ENCODE measurements at places on chromosomes 3 and 15.
A peak's percentile ranks its signal among the peaks of the same experiment; 100 is the strongest.

DNA sequence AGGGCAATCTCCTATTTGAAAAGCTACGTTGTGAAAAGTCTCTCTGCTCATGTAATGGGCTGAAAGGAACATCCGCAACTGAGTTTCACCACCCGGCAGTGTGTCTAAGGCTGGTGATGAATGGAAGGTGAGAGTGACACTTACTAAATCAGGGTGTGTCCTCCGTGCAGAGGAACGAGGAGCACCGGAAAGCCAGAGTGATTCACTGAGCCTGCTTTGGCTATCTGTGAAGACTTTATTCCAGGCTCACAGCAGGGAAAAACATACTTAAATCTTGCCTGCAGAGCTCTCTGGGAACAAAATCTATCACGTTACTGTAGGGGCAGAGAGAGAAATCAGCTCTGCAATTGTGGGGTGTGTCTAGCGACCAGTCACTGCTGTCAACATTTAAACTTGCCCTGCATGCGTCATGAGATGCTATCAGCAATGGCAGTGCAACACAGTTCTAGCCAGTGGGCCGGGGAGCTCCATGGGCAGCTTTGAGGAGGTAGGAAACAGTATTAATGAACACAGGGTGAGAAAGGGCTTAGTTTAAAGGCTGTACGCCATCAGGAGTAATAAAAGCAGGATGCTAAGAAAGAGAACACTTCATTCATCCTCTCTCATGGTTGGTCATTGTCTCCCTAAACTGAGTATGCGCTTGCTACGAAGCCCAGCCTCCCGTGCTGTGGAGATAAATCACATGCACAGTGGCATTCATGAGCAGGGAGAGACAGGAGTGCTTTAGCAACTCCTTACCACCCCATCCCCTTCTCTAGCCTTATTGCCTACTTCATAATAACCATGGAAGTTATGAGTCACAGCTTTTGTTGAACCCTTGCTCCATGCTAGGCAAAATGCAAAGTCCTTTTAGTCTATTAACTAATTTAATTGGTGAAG lies 542.7 kb upstream of the ADAMTS9 start:
- DNase-seq = no peak

- no peak for DNase-seq
These were observed 371.5 kb upstream of the GOLIM4 start for GRCh38 chr3:168467115-168467714.

DNA sequence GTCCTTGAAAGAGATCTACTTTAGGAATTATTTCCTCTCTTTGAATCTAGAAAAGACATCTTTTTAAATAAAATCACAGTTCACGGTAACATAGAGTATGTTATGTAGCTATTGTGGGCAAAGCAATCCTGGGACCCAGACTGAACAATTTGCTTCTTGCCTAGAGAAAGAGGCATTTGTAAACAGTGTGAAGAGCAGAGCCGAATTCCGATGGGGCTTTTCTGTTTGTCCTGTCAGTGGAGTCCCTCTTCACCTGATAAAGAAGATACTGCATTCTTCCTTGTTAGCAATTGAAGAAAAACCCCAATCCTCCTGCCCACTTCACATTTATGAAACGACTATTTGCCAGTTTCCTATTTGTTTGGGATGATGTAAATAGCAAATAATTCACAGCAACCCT lies 462.9 kb downstream of the WDR72 start:
- DNase-seq = no peak

- no peak for DNase-seq
These were observed 59.6 kb downstream of the DNAH12 start for GRCh38 chr3:57484563-57484962.

DNA sequence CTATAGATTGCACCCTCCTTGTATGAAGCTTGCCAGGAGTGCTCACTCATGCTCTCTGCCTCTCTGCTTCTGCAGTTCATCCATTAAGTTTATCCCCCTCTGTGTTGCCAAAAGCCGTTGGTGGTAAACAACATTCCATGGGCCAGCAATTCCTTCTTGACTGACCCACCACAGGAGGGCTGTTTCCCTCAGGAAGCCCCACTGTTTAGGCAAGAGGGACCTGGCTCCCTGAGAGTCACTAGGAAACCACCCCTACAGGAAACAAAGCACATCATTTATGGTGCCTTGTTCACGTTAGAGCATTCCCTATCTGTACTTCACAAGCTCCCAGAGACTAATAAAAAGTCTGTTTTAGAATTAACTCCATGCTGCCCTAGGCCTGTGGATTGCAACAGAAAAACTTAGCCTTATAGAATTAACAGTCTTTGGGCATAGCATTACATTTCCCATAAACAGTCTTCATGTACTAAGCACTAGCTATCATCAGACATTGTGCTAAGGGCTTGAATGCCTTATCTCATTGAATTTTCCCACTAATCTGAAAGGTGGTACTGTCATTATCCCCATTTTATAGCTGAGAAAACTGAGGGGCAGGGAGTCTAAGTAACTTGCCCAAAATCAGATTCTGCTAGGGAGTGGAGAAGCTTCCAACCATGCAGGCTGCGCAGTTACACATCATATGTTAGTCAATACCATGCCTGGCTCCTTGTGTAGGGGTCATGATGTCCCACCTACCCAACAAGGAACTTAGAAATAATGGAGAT lies 149.9 kb downstream of the SHQ1 start:
- DNase-seq = no peak

DNA sequence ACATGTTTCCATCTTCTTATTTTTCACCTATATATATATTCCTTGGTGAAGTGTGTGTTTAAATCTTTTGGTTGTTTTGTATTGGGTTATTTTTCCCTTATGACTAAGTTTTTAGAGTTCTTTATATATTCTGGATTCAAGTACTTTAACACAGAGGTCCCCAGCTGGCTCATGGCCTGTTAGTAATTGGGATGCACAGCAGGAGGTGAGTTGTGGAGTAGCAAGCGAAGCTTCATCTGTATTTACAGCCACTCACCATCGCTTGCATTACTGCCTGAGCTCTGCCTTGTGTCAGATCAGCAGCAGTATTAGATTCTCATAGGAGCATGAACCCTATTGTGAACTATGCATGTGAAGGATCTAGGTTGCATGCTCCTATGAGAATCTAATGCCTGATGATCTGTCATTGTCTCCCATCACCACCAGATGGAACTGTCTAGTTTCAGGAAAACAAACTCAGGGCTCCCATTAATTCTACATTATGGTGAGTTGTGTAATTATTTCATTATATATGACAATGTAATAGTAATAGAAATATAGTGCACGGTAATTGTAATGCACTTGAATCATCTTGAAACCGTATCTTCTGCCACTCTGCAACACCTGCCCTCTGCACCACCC lies 151.6 kb downstream of the RSRC1 start:
- no peak for DNase-seq

- peak; percentile 65 for DNase-seq
These were observed 93.2 kb downstream of the TP63 start for GRCh38 chr3:189724356-189724755.

- DNase-seq = peak; percentile 79
These were observed 324.3 kb downstream of the CHST2 start for GRCh38 chr3:143443851-143444331.

- DNase-seq = no peak
These were observed 91.3 kb downstream of the AAGAB start for GRCh38 chr15:67163180-67163579.

DNA sequence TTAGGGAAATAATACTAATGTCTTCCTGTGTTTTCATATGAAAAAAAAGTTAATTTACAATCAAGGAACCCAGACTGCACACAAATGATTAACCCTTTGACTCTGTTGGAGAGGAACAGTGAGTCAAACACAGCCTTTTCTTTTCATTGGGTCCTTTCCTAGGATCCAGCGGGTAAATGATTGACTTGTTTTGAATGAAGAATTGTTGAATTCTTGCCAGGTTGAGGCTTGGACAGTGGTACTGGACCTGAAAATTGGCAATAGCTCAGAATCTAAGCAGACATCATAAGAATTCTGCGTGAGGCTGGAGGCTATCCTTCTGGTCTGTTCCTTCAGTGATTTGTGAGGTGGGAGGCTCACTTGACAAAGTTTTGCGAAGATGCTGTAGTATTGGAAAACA lies 143.0 kb downstream of the RYR3 start:
- DNase-seq = no peak

- DNase-seq = no peak
These were observed 329.1 kb upstream of the SOX2 start for GRCh38 chr3:181382656-181383055.

DNA sequence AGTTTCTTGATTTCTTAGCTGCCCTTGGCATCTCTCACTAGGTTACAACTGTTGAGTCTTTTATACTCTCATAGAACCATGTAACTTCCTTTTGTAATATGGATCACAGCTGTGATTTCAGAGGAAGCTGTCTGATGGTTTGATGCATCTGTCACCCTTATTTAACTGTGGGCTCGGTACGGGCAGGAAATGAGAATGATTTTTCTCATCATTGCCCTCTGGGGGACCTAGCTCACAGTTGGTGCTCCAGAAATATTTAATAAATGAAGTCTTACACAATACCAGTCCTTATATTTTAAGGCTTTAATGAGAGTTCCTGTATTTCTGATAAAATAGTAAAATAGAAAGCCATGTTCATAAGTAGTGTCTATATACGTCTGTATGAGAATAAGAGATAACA lies 151.2 kb downstream of the EBLN2 start:
- DNase-seq = no peak

DNA sequence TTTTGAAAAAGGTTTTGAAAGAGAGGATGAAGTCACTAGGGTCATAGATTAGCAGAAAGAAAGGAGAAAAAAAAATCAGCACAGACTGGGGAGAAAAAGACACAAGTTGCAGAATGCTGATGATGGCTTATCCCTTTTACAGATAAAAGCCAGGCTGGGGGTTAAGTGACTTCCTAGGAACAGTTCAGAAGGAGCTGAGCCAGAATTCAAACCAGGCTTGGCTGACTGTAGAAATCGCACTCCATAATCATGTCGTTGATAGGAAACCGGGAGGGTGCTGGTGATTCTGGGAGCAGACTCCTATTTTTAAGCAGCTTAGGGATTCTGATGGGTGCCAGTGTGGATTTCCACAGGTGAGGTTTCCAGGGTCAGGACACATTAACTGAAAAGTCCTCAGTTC lies 159.5 kb upstream of the BHLHE40 start:
- no peak for DNase-seq

DNA sequence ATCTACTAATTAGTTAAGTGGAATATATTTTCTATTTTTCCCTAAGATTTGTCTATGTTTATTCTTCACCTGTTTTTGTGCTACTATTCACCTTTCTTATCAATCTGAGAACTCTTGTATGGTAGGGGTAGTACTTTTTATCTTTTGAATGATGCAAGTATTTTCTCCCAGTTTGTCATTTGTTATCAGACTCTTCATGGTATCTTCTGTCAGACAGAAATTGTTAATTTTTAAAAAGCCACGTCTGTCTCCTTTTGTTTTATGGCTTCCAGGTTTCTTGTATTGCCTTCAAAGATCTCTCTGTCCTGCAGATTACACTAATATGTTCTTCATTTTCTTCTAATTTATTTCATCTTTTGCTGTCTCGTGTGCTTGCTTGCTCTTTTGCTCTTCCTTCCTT lies 184.3 kb downstream of the PCCB start:
- DNase-seq = no peak

DNA sequence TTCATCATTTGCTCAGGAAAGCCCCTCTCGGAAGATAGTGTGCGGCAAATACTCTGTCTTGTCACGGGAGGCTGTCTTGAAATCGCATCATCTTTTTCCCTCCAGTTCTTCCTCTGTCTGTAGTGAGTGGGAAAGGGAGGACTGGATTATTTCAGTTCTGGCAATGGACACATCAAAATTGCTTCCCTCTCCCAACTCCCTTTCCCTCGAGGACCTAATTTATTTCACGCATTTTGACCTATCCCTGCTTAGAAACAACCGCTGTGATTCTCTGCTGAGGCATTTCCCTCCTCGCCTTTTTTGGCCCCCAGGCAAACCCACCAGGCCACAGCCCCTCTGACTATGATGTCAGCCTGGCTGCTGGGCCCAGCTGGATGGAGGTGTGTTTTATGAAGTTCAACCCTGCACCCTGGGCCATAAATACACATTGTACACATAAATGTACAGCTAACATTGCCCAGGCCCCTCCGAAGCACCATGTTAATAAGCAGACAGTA lies 138.7 kb upstream of the LRTM1 start:
- no peak for DNase-seq

DNA sequence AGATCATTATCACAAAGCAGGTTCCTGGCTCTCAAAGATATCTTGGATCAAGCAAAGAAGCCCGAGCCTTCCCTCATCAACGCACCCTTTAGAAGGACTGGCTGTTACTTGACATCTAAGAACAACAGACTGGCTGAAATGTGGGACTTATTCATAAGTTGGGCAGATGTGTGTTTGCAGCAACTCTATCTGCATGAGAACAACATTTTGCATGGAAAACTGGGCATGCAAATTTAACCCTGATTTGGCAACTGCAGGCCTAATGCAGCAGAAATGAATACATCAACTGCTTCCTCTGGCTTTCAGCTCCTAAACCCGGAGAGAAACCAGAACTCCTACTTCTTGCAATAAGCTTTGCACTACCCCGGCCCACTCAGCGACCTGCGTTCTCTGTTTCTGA lies 35.0 kb upstream of the FOXP1 start:
- no peak for DNase-seq

DNA sequence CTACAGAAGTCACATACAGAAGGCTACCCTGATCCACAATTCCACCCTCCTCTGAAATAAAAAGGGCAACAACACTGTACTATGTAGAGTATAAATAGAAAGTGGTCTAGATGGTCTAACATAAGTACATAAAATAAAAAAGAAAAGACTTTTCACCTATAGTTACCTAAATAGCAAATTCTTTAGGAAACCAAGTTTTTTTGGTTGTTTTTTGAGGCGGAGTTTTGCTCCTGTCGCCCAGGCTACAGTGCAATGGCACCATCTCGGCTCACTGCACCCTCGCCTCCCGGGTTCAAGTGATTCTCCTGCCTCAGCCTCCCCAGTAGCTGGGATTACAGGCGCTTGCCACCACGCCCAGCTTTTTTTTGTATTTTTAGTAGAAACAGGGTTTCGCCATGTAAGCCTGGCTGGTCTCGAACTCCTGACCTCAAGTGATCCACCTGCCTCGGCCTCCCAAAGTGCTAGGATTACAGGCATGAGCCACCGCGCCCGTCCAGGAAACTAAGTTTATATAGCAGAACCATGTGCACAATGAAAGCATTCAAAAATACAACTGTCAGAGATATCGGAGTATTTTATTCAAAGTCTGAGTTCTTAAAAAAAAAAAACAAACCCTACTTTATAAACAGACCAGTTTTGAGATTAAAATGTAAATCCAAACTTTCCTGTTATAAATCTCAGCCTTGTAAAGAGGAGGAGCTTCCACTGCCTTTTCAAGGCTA lies 1.7 kb downstream of the SIN3A start:
- DNase-seq = no peak

- DNase-seq = no peak
These were observed 14.0 kb downstream of the PLA2G4D start for GRCh38 chr15:42080186-42080918.
